ENCODE measurements at places on chromosomes 1 and 21.
A peak's percentile ranks its signal among the peaks of the same experiment; 100 is the strongest.

DNA sequence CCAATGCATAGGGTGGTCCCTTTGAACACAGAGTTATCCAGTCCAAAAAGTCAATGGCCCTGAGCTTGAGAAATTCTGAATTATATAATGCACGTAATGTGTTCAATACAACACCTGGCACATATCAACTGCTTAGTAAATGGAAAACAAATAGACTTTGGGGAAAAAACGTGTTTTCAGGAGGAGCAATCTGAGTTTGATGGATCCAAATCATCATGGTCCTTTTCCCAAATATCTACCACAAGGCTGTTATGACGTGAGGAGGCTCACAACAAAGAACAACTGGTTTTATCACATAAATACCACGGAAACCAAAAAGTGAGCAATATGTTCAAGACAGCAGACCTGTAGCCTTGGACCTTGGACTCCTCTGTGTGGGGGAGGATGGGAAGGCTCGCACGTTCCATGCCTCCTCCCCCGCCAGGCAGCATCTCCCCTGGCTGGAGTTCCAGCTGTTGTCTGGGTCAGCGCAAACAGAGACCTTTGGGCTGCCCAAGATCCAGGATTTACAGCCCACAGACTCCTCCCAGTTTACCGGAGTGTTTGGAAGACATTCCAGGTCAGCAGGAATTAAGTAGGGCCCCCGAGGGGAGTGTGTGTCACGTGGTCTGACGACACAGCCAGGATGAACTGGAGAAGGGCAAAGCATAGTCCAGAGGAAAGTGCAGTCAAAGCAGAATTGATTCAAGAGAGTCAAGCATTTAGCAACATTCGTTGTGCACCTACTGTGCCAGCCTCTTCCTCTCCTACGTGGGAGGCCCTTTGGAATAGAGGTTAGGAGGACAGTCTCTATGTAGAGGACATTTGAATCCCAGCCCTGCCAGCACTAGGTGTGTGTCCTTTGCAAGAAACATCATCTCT is 32.2 kb upstream of the MED18 start:
- no peak overlapping the region for H3K4me3 ChIP-seq
- H3K4me1 ChIP-seq: peaks cover under 1% of the 10 kb centered on the region
- H3K27me3 ChIP-seq: no peaks in the 10 kb centered on the region
- H3K36me3 ChIP-seq: no peaks in the 10 kb centered on the region

DNA sequence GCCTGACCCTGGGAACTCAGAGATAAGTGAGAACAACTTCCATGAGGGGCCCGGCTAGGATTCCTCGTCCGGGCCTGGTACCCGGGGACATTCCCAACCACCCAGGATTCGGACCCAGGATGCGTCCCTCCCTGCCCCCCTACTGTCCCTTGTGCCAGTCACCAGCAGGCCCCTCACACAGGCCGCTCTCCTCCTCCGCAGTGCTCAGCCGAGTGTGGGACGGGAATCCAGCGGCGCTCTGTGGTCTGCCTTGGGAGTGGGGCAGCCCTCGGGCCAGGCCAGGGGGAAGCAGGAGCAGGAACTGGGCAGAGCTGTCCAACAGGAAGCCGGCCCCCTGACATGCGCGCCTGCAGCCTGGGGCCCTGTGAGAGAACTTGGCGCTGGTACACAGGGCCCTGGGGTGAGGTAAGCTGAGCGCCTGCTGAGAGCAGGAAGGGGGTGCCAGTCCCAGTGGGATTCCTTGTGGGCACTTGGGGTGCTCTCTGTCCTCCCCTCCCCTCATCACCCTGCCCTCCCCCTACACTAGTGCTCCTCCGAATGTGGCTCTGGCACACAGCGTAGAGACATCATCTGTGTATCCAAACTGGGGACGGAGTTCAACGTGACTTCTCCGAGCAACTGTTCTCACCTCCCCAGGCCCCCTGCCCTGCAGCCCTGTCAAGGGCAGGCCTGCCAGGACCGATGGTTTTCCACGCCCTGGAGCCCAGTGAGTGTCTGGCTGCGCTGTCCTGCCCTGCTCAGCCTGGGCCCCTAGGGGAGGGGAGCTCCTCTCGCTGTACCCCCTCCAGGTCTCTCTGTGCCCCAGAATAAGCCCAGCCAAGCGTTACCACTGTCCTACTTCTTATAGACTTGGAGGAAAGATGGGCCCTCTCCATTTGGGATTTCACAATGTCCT is 9.8 kb downstream of the ADAMTSL4 start:
- H3K36me3 ChIP-seq: peaks cover 20% of the 10 kb centered on the region
- H3K27me3 ChIP-seq: no peaks in the 10 kb centered on the region
- no peak overlapping the region for H3K4me3 ChIP-seq
- no peak for DNase-seq
- no peak overlapping the region for H3K27ac ChIP-seq
- peaks cover 26% of the 10 kb centered on the region for H3K4me1 ChIP-seq

GRCh38 chr1:162973381-162973795 is 95.8 kb upstream of the RGS4 start:
- peaks cover 7% of the 10 kb centered on the region for H3K4me1 ChIP-seq
- no peaks in the 10 kb centered on the region for H3K27me3 ChIP-seq
- no peak overlapping the region for H3K4me3 ChIP-seq
- H3K36me3 ChIP-seq: no peaks in the 10 kb centered on the region
- peak overlapping the region; percentile 26 for H3K27ac ChIP-seq

DNA sequence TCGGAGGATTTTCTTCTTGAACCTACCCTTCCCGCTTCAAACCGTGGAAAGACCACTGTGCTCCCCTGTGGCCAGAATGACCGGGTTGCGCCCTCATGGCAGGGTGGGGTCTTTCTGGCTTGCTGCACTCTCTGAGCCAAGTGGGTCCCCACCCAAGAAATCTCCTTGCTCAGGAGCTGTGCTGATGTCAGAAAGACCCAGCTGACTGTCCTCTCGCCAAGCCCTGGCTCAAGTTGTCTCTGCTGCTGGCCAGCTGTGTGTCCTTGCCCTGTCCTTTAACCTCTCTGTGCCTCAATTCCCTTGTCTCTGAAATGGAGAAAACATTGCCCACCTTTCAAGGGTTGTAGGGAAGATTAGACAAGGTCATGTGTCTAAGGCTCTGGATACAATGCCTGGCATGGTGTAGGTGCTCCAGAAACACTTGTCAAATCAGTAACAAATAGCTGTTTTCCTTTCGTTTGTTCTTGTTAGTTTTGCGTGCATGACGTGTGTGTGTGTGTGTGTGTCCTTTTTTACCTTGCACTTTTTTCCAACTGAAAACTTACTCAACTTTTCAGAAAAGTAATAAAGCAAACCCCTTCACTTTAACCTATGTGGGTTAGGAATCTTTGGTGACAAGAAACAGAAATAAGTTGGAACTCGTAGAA is 41.1 kb upstream of the RPL11 start:
- no peak for DNase-seq
- H3K4me3 ChIP-seq: no peak overlapping the region
- no peaks in the 10 kb centered on the region for H3K36me3 ChIP-seq
- H3K27ac ChIP-seq: no peak overlapping the region
- no peaks in the 10 kb centered on the region for H3K27me3 ChIP-seq

DNA sequence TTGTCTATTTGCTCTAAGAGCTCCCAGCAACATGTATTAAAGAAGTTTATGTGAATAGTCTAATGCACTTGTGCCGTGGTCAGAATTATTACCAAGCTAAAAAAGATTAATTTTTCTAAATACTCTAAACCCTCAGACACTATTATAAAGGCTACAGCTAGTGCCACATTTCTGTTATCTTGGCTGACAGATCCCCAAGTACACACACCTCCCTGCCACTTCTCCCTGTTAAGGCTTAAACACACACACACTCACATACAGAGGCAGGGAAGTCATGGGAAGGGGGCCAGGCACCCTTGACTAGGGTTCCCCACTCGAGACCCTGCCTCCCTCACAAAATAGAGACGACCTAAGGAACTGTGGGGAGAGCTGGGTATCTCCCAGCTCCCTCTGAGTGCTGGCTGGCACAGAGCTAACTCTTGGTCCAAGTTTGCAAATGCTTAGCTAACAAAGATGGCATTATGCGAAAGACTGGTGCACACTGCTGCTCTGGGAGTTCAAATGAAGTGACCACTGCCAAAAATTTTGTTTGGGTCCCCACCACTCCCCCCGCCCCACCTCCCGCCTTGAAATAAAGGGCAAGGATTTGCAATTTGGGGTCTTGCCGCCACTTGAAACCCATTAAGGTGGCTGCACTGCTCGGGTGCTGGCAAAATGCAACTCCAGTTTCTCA is 9.8 kb downstream of the SSBP3 start:
- H3K4me3 ChIP-seq: no peak overlapping the region
- peaks cover 14% of the 10 kb centered on the region for H3K36me3 ChIP-seq
- no peaks in the 10 kb centered on the region for H3K4me1 ChIP-seq
- H3K27ac ChIP-seq: no peak overlapping the region
- no peak for DNase-seq

- H3K4me3 ChIP-seq: no peak overlapping the region
- no peaks in the 10 kb centered on the region for H3K27me3 ChIP-seq
- peaks cover 14% of the 10 kb centered on the region for H3K4me1 ChIP-seq
- no peak overlapping the region for H3K27ac ChIP-seq
Measured at GRCh38 chr1:157133426-157133825, 4.8 kb downstream of the ETV3 start.

GRCh38 chr1:48645883-48646282 is 130.8 kb downstream of the BEND5 start:
- H3K36me3 ChIP-seq: no peaks in the 10 kb centered on the region
- DNase-seq: no peak
- no peak overlapping the region for H3K4me3 ChIP-seq
- no peaks in the 10 kb centered on the region for H3K4me1 ChIP-seq
- no peak overlapping the region for H3K27ac ChIP-seq

- H3K36me3 ChIP-seq: no peaks in the 10 kb centered on the region
- H3K27me3 ChIP-seq: no peaks in the 10 kb centered on the region
- H3K4me3 ChIP-seq: no peak overlapping the region
- H3K27ac ChIP-seq: no peak overlapping the region
- no peaks in the 10 kb centered on the region for H3K4me1 ChIP-seq
Measured at GRCh38 chr21:43274022-43274945, 105.5 kb downstream of the CRYAA start.

- H3K36me3 ChIP-seq: no peaks in the 10 kb centered on the region
- H3K27me3 ChIP-seq: no peaks in the 10 kb centered on the region
- H3K4me3 ChIP-seq: no peak overlapping the region
Measured at GRCh38 chr1:6911021-6911941, 126.0 kb downstream of the CAMTA1 start.

DNA sequence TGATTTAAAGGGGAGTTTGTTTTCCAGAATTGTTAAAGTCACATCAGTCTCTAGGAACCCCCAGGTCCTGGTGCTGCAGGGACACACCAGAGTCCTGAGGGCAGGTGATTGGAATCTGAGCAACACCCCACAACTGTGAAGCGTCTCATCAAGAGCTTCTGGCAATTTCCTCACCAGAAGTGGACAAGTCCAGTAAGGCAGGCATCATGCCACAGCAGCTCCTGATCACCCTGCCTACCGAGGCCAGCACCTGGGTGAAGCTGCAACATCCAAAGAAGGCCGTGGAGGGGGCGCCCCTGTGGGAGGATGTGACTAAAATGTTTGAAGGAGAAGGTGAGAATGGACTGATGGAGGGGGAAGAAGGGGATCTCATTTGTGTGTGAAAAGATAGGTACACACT is 2.1 kb downstream of the ZFP69 start:
- H3K4me1 ChIP-seq: no peaks in the 10 kb centered on the region
- H3K27ac ChIP-seq: no peak overlapping the region
- H3K27me3 ChIP-seq: no peaks in the 10 kb centered on the region
- DNase-seq: no peak

DNA sequence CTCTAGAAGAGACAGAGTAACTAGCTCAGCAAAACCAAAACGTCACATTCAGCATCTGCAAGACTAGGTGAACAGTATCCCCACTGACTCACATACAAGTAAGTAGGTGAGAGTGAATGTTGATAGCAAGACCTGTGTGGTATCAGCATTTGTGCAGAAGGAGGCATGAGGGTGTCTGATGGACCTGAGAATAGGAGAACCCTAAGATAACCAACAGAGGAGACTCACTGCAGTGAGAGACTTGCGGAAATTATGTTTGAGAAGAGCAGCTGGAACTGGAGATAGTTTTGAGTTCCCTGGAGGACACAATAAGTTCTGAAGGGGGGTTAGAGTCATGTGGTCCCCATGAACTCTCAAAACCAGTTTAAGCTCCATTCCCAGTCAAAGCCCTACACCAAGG is 59.1 kb downstream of the DYRK1A start:
- H3K36me3 ChIP-seq: peaks cover 66% of the 10 kb centered on the region
- DNase-seq: no peak
- H3K4me1 ChIP-seq: peaks cover 3% of the 10 kb centered on the region
- H3K27ac ChIP-seq: no peak overlapping the region
- no peaks in the 10 kb centered on the region for H3K27me3 ChIP-seq

DNA sequence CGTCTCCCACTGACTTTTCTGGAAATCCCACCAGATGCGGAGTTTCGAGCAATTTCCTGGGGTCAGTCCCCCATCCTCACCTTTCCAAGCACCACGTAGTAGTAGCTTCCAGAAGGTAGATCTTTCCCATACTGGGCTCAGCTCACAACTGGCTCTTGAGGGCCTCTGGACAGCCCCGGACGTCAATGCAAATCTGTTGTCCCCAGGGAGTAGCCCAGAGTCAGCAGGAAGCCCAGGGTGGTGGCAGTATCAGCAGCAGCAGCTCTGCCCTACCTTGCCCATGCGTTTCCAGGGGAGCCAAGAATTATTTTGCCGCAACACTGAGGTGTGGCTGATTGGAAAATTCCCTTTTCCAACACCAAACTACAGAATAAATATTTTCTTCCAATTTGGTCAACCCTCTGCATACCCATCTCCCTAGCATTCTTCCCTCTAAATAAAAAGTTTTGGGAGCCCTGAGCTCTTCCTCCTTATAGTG is 70.3 kb downstream of the CD46 start:
- no peak overlapping the region for H3K4me3 ChIP-seq
- DNase-seq: no peak
- H3K27ac ChIP-seq: no peak overlapping the region
- H3K27me3 ChIP-seq: no peaks in the 10 kb centered on the region

- H3K4me1 ChIP-seq: no peaks in the 10 kb centered on the region
- peaks cover 59% of the 10 kb centered on the region for H3K27me3 ChIP-seq
- no peak overlapping the region for H3K4me3 ChIP-seq
- H3K36me3 ChIP-seq: no peaks in the 10 kb centered on the region
Measured at GRCh38 chr1:18716112-18716784, 85.6 kb downstream of the PAX7 start.

- no peaks in the 10 kb centered on the region for H3K27me3 ChIP-seq
- H3K4me3 ChIP-seq: no peak overlapping the region
- peaks cover 12% of the 10 kb centered on the region for H3K36me3 ChIP-seq
- DNase-seq: no peak
Measured at GRCh38 chr1:35431173-35431599, 126.0 kb downstream of the KIAA0319L start.

DNA sequence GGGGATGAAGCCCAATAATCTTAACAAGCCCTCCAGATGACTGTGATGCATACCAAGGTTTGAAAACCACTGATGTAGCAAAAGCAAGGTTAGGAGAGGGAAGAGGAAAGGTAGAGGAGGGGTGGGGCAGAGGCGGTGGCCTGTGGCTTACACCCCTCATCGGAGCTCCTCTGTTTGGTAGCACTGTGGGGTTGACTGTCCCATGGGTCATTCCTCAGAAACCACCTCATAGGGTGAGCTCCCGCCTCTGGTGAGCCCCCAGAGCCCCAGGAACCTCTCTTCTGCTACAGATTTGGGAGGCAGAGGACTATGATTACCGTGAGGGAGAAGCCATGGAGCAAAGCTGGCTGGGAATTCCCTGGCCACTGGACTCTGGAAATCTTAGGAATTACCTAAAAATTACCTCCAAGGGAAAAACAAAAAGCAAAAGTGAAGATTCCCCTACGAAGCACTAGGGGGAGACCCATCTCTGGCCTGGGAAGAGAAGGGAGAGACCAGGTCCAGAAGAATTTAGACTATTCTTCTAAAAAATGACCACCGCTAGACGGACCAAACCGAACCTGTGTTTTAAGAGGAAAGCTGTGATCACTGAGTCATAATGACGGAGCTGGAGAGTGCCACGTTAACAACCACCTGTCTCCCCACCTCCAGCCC is 1.5 kb upstream of the RASSF5 start:
- peaks cover 41% of the 10 kb centered on the region for H3K4me1 ChIP-seq
- no peak for DNase-seq

All from RWPE2 (cell line).